Vagina (tissue), 2 donors: ENCODE measurements at places on chromosomes 16 and 17. TPM values are rescaled to one million over a fixed set of nuclear protein-coding genes. Genes with fewer than 3 reads are reported as not detected.

- DNase-seq = no peak
Measured at GRCh38 chr16:52581530-52581929, 34.6 kb upstream of the TOX3 start.

DNA sequence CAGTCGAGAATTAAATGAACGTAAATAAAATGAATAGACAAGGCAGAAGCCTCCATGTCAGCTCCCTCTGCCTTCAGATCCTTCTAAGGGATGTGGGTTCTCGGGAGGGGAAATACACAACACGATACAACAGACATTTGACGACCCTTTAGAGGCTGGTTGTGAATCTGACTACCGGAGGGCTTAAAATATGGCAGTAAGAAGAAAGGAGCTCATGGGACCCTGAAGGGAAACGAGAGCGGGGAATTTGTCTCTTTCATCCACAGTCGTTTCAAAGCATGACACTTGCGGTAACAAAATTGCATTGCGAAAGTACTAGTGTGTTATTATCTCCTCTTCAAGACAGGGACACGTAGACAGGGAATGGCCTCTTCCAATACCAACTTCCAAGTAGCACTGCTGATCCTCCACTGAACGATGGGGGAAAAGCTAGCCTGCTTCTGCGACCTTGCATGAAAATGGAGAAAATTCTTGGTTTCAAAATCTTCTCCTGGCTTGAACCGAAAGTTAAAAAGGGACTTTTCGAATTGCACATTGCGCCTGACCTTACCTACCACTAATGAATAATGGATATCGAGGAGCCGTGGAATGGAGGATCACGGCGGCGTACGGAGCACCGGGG lies 1.2 kb upstream of the TNRC6C start:
- no peak for DNase-seq

DNA sequence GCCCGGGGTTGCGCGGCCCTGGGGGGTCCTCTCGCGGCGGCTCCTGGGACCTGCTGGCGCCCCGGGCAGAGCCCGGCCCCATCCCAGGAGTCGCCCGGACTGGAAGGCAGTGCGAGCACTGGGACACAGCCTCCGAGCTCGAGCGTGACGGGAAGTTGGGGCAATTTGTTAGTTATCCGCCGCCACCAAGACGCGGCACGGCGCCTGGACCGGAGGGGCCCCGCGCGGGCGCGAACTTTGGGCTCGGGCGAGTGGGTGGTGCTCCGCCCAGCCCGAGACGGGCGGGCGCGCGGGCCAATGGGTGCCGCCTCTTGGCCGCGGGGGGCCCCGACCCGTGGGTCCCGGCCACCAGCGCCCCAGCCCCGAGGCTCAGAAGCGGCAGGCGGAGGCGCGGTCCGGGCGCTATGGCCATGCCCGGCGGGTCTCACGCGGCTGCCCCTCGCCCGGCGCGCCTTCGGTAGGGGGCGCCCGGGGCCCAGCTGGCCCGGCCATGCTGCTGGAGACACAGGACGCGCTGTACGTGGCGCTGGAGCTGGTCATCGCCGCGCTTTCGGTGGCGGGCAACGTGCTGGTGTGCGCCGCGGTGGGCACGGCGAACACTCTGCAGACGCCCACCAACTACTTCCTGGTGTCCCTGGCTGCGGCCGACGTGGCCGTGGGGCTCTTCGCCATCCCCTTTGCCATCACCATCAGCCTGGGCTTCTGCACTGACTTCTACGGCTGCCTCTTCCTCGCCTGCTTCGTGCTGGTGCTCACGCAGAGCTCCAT lies at the start of gene ADORA2B:
Gene ADORA2B, plus strand, starts transcription at position 372 of the 768 bp plus-strand sequence. Its CDS starts 119 bp downstream, at position 491.
- DNase-seq = no peak

GRCh38 chr17:16911141-16911937 lies 60.6 kb downstream of the TNFRSF13B start:
- peak; percentile 78 for DNase-seq

- no peak for DNase-seq
Measured at GRCh38 chr17:68803164-68803929, 151.8 kb downstream of the ABCA8 start.

GRCh38 chr17:16584273-16584995 lies 15.4 kb upstream of the ZNF287 start:
- DNase-seq = peak; percentile 92

- DNase-seq = no peak
Measured at GRCh38 chr17:82788206-82789001, 36.5 kb downstream of the TBCD start.

- no peak for DNase-seq
Measured at GRCh38 chr17:41907185-41907556, 11.6 kb downstream of the ACLY start.

DNA sequence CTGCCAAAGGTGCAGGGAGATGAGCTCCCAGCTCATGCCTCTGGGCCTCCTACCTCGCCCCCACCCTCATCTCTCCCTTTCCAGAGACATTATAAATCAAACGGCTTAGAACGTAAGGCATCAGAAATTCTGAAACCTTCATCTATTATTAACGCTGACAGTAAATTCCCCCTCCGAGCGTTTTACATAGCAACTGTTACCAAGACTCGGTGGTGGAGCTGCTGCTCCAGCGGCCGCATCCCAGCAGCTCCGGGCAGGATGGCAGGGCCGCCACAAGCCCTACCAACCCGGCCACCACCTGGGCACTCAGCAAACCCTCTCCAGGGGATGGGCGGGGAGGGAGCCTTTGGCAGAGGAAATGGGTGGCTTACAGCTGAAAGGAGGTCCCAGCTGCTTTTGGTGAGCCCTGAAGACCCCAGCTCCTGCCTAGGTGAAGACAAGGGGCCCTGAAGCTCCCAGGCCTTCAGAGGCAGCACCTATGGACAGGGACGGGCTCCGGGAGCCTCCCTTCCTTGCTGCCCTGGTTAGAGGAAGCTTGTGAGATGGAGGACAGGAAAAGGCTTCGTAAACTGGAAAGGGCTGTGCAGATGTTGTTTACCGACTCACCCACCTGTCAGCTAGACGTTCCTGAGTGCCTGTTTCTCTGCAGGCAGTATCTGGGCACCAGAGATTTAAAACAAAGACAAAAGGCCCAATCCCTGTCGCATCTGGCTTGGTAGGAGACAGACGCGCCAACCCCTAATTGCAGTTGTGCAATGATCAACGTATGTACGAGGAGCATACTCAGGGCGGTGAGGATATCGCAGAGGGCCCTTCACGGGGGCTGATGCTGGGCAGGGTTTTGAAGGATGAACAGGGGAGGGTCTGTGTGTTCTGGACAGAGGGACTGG lies 76.9 kb downstream of the RAI1 start:
- no peak for DNase-seq

DNA sequence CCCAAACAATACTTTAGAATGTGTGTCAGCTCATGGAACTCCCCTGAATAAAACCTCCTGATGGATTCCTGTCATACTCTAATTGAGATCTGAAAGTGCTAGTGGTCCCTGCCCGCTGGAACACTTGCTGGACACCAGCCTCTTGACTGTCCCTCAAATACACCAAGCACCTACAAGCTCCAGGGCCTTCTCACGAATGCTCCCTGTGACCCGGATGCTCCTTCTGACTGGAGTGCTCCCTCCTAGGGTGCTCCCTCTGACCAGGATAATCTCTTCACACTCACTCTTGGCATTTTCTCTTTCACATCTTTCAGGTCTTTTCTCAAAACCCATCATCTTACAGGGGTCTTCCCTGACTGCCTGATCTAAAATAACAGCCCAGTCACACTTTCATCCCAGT lies 205.9 kb downstream of the SLC39A11 start:
- no peak for DNase-seq

DNA sequence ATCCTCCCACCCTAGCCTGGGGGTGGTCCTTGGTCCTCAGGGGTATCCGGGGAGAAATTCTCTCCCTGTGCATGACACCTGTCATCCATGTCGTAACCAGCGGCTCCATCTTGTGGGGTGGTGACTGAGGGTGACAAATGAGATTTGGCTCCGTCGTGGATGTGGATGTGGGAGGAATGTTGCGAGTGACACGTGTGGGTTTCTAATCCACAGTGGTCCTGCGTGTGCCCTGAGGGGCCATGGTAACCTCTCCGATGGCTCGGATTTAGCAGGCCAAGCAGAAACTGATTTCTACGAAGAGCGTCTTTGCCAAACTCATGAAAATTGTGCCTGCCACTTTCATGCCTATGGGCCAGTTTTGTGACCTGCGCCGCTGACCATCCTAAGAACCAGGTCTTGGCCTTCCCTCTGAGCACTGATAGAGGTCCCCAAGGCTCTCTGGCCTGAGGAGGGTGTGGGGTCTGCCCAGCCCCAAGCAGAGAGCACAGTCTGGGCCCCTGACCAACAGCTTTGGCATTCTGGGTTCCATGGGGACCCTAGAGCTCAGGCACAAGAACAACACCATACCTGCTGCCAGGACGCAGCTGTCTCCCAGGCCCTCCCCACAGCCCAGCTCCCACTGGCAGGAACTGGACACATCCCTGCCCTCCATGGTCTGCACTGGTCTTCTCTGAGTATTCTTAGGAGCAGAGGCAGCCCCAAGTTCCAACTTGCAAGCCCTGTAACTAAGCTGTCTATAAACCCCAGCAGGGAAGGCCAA lies 79.0 kb downstream of the AMFR start:
- DNase-seq = no peak

- no peak for DNase-seq
Measured at GRCh38 chr16:4200000-4200780, 41.7 kb downstream of the SRL start.

GRCh38 chr16:69145658-69146057 lies 13.2 kb downstream of the UTP4 start:
- DNase-seq = no peak

- no peak for DNase-seq
Measured at GRCh38 chr17:1022278-1023024, 25.5 kb downstream of the TIMM22 start.

- DNase-seq = no peak
Measured at GRCh38 chr17:60618854-60619526, 19.0 kb downstream of the PPM1D start.

DNA sequence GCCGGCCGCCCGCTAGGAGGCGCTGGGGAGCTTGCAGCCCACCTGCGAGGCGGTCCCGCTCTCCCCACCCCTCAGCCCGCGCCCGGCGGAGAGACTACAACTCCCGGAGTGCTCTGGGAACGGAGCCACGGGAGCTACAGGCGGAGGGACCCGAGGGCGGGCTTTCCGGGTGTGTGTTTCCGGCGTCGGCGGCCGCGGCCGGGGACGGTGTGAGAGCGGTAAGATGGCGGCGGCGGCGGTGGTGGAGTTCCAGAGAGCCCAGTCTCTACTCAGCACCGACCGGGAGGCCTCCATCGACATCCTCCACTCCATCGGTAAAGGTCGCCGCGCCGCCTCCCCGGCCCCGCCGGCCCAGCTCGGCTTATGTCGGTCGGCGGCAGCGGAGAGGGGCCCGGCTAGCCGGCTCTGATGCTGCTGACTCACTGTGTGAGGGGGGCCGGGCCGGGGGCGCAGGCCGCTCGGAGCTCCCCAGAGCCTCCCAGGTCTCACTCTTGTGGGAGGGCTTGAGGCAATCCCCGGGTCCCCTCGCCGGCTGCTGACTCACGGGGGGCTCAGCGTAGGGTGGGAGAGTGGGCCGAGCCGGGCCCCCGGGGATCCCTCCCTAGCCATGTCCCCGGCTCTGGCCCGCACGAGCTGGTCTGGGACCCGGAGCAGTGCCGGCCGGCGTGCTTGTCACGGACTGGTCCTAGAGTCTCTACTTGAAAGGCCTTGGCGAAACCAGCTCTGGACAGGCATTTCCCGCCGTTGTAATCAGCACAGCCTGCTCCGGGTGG lies at the start of gene PSMD11:
Gene PSMD11, plus strand, starts transcription at position 210 of the 773 bp plus-strand sequence. Its CDS starts 14 bp downstream, at position 224.
- peak; percentile 91 for DNase-seq

DNA sequence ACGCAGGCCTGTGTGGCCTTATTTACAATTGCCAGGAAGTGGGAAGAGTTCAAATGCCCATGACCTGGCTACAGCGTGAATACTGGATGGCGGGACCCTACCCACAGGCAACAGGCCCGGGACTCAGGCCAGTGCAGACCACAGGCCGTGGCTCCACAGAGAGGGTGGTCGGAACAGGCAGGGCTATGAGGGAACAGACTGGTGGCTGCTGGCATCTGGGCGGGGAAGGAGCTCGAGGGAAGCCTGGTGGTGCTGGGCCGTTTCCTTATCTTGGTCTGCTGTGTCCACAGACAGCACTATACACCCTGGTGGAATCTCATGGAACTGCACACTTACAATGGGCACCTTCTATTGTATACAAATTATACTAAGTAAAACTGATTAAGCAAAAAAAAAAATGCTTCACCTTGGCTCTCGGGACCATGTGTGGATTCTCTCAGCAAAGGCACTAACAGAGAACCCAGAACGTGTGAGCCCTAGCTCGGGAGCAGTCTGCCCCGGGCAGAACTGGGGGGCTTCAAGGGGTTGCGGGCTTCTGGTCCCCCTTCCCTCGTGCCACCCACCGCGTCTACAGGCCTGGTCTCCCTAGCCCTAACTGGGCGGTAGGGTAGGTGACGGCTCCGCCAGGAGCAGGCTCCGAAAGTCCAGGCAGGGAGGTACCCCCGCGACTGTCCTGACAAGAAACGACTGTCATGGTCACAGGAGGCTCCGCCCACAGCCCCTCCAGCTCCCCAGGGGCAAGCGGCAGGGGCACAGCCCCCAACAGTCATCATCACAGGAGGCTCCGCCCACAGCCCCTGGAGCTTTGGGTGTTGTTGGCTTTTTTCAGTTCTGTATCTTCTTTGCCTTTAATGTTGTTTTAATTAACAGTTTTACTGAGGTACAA lies 21.8 kb downstream of the CEP131 start:
- no peak for DNase-seq

DNA sequence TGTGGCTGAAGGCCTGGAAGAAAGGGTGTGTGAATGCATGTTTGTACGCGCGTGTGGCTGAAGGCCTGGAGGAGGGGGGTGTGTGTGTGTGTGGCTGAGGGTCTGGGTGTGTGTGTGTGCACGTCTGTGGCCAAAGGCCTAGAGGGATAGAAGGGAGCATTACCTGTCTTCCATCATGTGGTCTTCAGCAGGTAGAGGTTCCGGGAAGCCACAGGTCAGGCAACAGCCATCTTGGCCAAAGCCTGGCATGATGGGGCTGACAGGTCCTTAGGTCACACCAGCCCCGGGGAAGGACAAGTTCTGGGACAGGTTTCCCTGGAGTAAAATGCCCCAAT lies 5.2 kb downstream of the LITAFD start:
- no peak for DNase-seq

DNA sequence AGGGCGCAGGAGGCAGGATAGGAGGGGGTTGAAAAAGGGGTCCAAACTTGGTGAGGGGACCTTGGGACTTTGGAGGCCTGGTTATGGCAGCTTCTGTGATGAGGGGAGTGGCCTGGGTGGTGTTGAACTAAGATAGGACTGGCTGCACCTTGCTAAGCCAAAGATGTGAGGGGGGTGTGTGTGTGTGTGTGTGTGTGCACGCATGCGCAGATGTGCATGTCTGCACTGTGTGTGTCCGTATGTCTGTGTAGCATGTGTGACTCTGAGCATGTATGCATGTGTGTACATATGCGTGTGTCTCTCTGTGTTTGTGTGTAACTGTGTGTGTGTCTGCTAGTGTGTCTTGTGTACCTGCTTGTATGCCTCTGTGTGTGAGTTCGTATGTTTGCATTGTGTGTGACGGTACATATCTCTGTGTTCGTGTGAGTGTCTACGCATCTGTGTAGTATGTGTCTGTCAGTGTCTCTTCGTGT lies 4.1 kb downstream of the SLC16A5 start:
- DNase-seq = no peak

The POLR2A gene
- 118 TPM for total RNA-seq

The TMEM88 gene
- total RNA-seq = 26.3 TPM

The HSD11B2 gene
- total RNA-seq = 30.2 TPM

The WNT9B gene
- total RNA-seq = not detected

The RNF157 gene
- 8.8 TPM for total RNA-seq

The ZNF821 gene
- 8.8 TPM for total RNA-seq

The NDUFAF8 gene
- 52.5 TPM for total RNA-seq

The ZPBP2 gene
- not detected for total RNA-seq

The C17orf67 gene
- total RNA-seq = 2.7 TPM
